ENCODE measurements at places on chromosomes 1 and 21.

GRCh38 chr21:38902608-38903445 lies 97.1 kb downstream of the ETS2 start:
- DNase-seq, result no peak

- DNase-seq, result no peak
Measured at GRCh38 chr1:201504179-201504631, 2.7 kb downstream of the CSRP1 start.

DNA sequence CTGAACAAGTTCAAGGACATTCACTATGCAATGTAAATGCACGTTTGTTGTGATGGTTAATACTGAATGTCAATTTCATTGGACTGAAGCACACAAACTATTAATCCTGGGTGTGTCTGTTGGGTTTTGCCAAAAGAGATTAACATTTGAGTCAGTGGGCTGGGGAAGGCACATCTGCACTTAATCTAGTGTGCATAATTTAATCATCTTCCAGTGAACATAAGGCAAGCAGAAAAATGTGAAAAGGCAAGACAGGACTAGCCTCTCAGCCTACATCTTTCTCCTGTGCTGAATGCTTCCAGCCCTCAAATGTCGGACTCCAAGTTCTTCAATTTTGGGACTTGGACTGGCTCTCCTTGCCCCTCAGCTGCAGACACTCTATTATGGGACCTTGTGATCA lies 40.1 kb downstream of the PRPF38A start:
- no peak for DNase-seq

DNA sequence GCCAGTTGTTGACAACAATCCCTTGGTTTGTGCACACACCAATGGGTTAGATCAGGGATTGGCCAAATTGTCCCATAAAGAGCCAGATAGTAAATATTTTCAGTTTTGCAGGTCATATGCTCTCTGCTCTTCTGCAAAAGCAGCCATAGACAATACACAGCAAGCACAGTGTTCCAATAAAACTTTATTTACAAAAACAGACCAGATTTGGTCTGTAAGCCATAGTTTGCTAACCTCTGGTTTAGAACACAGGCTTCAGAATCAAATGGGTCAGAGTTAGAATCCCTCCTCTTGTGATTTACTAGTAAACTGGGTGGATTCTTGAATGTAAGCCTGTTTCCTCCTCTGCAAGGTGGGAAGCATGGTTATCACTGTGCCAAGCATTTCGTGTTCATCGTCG lies 65.3 kb upstream of the EFHD2 start:
- DNase-seq, result no peak

- no peak for DNase-seq
Measured at GRCh38 chr1:244628789-244629188, 24.1 kb upstream of the DESI2 start.

GRCh38 chr1:101013776-101014175 lies 11.8 kb downstream of the DPH5 start:
- DNase-seq, result no peak

DNA sequence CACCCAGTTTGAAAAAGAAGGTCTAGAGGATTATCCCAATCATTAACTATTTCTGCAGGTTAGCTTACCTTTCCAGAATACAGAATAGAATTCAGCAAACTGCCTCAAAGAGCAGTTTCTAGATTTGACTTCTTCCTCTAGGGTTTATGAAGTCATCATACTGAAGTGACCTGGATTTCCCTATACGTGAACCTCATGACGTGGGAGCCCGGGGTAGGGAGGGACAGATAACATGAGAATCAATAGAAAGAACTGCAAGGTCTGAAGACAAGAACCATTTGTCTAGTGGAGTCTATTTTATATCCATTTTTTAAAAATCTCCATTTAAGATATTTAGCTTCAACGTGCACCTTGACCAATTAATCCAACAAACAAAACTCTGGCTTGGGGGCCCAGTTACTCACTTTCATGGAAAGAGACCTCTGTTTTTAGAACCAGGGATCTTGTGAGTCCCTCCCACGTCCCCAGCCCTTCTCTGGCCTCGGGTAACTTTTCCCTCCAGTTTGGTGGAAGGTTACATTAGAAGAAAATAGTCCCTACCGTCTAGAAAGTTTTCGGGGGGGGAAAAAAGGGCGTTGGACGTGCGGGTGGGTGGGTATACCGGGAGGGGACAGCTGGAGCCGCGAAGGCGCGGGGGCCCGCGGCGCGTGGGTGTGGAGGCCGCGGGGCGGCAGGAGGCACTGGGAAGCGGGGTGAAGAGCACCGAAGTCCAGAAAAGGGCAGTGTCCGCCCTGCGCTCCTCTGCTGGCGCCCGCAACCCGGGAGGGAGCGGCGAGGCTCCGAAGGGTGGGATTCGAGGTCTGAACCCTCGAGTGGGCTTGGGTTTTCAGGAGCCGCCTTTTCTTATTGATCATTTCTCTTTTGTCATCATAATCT lies 13.8 kb upstream of the POGZ start:
- peak; percentile 74 for DNase-seq

- DNase-seq, result no peak
Measured at GRCh38 chr1:187313115-187313514, 484.4 kb downstream of the PLA2G4A start.

DNA sequence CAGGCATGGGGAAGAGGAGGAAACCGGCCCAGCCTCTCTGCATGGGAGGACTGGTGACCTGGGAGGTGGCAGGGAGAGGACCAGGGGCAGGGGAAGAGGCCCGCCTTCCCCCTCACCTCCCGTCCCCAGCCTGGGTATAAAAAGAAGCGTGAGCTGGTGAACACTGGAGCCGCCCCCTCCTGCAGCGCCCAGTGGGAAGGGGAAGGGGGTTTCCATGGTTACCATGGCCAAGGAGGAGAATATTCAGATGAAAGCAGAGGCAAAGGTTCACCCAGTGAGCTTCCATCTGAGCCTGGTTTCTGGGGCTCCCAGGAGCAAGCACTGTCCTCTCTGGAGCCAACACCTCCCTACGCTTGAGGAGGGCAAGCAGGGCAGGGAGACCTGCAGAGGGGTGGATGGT lies 54.9 kb downstream of the ACOT7 start:
- no peak for DNase-seq

DNA sequence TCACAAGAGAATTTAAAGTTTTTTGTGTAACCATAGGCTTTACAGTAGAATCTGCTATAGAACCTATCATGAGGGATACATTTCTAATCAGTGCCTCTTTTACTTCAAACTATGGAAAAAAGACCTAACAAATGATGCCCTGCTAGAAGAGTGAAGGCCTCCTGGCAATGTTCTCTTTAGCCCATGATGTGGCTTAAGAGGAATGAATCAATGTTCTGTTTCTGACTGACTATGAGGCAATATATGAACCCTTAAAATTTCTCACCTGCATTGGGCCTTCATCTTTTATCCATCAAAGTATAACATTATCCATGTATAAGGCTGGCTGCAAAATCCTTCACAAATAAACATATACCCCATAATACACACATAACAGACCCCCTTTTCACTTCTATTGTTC lies 65.7 kb upstream of the IL12RB2 start:
- no peak for DNase-seq

GRCh38 chr21:42525676-42526378 lies 12.2 kb downstream of the SLC37A1 start:
- DNase-seq, result no peak

DNA sequence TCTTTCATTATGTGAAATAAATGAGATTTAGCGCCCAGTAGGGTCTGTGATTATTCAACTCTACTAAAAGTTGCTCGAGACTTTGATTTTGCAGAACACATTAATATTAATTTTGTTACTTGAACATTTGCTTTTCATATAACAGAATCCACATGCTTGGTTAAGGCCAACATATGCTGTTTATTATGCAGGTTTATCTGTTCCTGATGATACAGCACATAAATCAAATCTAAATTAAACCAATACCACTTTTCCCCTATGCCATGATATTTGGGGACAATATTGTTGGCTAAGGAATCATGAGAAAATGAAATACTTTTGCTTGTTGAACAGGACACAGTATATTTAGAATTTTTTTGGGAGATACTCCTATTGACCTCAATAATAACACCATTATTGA lies 291.1 kb downstream of the USP25 start:
- DNase-seq, result no peak

- no peak for DNase-seq
Measured at GRCh38 chr1:76187436-76187835, 112.9 kb downstream of the ST6GALNAC3 start.

Data from AG20443 (cell line).